Fibroblast of the conjunctiva (primary cell): ENCODE measurements at places on chromosomes 1 and 21.

GRCh38 chr1:3955196-3955772 is 55.2 kb upstream of the C1orf174 start:
- DNase-seq: no peak

DNA sequence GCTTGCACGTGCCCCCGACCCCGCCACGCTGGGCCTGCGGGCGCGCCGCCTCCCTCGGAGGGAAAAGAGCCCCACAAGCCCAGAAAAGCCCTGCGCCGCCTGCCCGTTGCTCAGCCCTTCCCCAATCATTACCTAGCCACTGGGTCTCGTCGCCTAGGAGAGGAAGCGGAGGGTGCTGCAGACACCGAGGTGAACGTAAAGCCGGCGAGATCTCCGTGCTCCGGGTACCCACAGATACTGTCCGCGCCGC is at the start of gene ENO1:
Gene ENO1, minus strand, starts transcription at position 239 of the 250 bp plus-strand sequence. CDS start 3,778 bp downstream, outside the sequence.
- no peak for DNase-seq

- DNase-seq: no peak
Observed at GRCh38 chr1:18724801-18725200, 94.2 kb downstream of the PAX7 start.

DNA sequence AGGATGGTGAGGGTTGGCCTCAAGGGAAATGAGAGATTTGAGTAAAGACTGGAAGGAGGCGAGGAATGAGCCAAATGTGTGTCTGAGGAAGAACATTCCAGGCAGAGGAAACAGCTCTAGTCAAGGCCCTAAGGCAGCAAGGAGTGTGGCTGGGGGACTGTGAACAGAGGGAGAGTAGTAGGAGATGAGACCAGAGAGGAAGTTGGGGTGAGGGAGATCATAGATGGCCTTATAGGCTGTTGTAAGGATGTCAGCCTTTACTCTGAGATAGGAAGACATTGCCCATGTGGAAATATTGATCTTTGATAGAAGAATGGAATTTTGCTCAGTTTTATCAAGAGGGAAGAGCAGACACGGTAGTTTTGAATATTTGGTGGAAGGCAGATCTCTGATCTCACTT is 55.2 kb upstream of the ARTN start:
- no peak for DNase-seq

DNA sequence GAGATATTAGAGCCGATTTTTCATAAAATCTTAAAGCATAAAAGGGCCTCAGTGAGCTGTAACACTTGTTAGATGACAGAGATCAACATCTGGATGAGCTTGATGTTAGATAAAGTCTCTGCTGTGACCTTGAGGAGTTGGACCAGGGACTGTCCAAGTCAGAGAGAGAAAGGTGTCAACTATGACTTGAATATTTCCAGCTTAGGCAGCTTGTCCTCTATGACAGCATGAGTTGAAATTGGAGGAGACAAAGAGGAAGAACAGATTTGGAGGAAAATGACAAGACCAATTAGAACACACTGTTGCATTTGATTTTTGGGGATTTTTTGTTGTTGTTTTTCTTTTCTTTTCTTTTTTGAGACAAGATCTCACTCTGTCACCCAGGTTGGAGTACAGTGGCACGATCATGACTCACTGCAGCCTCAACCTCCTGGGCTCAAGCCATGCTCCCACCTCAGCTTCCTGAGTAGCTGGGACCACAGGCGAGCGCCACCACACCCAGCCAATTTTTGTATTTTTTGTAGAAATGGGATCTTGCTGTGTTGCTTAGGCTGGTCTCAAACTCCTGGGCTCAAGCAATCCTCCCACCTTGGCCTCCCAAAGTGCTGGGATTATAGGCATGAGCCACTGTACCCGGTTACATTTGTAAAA is 35.3 kb upstream of the CLIC4 start:
- no peak for DNase-seq

DNA sequence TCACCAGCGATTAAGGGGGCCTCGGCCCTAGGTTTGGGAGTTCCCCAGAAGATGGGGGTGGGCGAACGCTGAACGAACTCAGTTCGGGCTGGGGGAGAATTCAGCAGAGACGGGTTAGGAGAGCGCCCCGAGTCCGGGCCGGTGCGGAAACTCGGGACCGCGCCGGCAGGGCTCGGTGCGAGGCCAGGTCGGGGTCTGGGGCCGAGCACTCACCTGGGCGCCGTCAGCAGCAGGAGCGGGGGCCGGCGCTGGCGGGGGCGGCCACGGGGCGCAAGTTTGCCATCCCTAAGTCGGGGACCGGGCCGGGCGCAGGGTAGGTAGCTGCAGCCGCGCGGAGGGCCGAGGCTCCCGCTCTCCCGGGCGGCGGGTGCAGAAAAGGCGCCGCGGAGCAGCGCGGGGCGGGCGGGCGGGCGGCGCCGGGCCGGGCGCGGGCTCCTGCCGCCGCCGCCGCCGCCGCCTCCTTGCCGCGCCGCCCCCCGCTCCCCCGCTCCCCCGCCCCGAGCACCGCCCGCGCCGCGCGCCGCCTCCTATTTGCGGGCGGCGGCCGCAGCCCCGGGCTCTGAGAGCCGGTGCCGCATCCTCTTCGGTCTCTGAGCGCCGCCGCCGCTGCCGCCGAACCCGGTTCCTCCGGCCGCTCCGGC is 349 bp downstream of the ADGRB2 start:
- DNase-seq: no peak
